ENCODE measurements at places on chromosomes 6 and 20.

DNA sequence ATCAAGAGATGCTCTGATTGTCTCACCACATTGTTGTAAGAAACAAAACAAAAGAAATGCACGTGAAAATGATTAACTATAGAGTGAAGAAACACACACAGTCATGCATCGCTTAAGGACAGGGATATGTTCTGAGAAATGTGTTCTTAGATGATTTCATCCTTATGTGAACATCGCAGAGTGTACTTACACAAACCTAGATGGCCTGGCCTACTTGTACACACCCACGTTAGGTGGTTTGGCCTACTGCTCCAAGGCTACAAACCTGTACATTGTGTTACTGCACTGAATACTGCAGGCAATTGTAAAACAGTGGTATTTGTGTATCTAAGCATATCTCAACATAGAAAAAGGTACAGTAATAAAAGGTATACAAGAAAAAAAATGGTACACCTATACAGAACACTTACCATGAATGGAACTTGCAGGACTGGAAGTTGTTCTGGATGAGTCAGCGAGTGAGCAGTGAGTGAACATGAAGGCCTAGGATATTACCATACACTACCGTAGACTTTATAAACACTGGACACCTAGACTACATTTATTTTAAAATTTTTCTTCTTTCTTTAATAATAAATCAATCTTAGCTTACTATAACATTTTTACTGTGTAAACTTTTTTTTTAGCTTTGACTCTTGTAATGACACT is 48.6 kb downstream of the FKBP5 start:
- DNase-seq = no peak

DNA sequence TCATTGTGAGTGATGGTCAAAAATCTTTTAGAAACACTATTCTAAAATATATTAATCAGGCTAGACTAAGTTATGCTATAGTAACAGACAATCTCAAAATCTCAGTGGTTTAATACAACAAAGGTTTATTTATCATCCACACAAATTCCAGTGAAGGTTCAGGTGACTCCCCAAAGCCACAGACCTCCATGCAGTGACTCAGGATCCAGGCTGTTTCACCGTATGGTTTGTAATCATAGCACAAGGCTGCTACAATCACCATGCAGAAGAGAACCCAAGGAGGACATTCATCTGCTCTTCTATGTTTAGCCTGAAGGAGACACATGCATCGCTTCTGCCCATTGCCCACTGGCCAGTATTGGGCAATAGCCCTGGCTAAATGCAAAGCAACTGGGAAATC is 46.2 kb downstream of the BFSP1 start:
- DNase-seq = no peak

DNA sequence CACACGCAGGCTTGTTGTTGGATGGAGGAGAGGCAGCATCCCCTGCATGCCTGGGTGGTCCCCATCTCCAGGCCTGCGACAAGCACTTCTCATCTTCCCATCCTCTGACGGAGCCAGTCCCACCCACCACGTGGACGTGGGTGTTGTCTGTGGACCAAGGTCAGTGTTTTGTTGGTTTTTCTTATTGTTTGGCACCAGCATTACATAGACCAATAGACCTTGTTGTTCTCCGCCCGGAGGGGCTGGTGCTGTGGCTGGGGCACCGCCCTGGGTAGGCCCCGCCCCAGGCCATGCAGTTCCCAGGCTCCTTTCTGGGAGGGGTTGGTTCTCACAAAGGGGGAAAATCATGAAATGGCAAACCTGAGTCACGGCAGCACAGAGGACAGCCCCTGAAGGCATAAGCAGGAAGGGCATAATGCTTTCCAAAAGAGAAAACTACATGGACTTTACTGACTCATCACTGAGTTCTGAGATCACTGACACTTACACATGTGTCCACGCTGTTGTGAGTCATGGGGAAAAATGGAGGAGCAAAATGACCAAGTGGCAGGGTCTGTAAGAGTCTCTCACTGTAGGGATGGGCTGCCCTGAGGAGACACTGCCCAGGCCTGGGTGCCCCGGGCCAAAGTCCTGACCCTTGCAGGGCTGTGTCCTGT is 90.8 kb downstream of the THBS2 start:
- DNase-seq = peak; percentile 85

DNA sequence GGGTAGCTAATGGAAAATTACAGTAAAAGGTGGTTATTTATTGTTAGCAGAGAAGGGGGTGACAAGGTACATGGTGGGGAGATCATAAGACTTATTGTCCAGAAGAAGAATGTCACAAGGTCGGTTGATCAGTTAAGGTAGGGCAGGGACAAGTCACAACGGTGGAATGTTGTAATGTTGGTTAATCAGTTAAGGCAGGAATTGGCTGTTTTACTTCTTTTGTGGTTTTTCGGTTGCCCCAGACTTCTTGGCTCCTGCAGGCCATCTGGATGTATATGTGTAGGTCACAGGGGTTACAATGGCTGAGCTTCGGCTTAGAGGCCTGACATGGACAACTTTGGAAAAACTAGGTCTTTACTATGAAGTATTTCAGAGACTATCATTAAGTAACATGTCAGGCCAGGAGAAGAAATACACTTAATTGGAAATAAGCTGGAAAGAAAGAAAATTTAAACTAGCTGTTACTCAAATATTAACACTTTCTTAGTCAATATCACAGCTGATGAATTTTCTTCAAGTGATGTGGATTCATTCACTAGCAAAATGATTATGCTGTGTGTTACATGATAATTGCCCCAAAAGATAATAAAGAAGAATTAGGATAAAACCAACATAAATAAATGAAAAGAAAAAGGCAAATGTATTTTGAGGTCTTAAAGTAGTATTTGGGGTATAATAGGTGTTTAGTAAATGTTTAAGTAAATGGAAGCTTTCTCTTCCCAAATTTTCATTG is 4.4 kb downstream of the AIG1 start:
- DNase-seq = no peak

DNA sequence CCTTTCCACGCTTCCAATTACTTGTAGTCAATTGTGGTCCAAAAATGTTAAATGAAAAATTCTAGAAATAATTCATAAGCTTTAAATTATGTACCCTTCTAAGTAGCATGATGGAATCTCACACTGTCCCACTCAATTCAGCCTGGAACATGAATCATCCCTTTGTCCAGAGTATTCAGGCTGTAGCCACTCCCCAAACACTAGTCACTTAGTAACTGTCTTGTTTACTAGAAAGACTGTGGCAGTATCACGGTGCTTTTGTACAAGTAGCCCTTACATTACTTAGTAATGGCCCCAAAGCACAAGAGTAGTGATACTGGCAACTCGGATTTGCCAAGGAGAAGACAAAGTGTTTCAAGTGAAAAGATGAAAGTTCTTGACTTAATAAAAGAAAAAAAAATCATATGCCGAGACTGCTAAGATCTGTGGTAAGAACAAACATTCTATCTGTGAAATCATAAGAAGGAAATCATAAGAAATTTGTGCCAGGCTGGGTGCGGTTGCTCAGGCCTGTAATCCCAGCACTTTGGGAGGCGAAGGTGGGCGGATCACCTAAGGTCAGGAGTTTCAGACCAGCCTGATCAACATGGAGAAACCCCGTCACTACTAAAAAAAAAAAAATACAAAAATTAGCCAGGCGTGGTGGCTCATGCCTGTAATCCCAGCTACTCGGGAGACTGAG is 168.5 kb upstream of the SIM1 start:
- no peak for DNase-seq

DNA sequence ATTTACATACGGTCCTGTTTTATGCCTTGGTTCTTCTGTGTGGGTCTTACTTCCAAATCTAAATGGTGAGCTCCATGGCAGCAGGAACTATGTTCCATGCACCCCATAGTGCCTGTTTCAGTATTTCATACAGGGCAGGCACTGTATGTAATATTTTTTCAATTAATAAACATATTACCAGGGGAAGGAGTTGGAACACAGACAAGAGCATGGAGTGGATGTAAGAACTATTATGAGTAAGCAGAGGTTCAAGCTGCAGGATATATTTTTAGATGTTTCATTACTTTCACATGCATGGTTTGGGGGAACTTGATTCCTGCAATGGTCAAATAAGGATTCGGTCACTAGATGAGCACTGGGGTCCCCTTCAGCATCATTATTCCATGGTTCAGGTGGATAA is 108.3 kb downstream of the KIF13A start:
- no peak for DNase-seq

- peak; percentile 80 for DNase-seq
Observed at GRCh38 chr6:79813854-79814709, 133.3 kb downstream of the ELOVL4 start.

DNA sequence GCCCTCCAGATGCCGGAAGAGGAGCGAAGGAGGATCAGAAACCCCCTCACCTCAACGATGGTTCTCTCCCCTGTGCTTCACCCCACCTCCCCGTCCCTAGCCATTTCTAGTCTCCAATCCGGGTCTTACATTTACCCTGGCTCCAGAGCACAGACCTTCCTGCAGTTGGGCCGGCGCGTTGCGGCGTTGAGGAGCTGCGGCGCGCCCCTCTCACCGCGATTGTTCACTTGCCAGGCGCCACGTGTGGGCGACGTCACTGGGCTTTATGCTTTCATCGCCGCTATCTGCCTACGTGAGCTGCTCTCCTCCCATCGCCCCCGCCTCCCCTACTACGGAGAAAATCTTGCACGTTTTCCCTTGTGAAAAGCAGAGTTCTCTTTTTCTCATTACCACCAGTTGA is at the start of gene CRISP2:
Gene CRISP2, minus strand, starts transcription at position 198 of the 400 bp plus-strand sequence. CDS start 4,347 bp downstream, outside the sequence.
- DNase-seq = no peak

- DNase-seq = no peak
Observed at GRCh38 chr6:62167736-62168135, 118.3 kb downstream of the KHDRBS2 start.

GRCh38 chr6:154767003-154767723 is 33.9 kb downstream of the SCAF8 start:
- no peak for DNase-seq

GRCh38 chr6:159169193-159169555 is at the start of gene FNDC1:
TSS of gene FNDC1 (plus strand) at chr6:159169400. CDS start at chr6:159169597, 197 bp downstream.
- peak; percentile 69 for DNase-seq

DNA sequence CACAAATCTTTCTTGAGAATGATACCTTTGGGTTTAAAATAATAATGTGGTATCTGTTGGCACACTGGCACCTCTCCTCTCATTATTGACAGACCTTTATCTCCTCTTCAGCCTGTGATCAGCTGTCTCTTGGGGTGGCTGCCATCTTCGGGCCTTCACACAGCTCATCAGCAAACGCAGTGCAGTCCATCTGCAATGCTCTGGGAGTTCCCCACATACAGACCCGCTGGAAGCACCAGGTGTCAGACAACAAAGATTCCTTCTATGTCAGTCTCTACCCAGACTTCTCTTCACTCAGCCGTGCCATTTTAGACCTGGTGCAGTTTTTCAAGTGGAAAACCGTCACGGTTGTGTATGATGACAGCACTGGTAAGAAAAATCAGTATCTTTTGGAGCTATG is 232.8 kb downstream of the GRIK2 start:
- no peak for DNase-seq

GRCh38 chr6:73739096-73739495 is 43.1 kb downstream of the CD109 start:
- peak; percentile 82 for DNase-seq

- no peak for DNase-seq
Observed at GRCh38 chr20:37640600-37641561, 52.9 kb upstream of the CTNNBL1 start.

DNA sequence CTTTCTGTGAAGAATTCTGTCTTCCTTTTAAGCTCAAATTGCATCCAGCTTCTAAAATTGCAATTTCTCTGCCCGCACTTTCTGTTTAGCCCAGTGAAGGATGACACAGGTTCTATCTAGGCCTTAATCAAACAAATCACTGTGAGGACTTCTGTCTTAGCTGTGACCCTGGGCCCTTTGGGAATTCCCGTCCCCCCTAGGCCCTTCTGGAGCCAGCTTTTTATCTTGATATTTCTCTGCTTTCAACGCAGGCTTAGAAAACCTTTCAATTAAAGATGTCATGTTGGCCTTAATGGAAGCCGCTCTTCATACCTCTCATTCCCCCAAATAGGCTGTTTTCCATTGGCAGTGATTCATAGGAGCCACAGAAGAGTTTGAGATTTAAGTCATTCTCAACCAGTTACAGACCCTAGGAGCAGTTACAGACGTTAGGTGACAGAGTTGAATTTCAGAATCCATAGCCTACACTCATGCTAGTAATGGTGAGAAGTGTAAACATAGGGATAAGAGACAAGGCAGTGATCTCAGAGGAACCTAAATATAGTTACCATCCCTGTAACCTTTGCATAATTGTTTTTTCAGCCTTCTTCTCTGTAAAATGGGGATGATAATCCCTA is 74.8 kb upstream of the FLRT3 start:
- no peak for DNase-seq

DNA sequence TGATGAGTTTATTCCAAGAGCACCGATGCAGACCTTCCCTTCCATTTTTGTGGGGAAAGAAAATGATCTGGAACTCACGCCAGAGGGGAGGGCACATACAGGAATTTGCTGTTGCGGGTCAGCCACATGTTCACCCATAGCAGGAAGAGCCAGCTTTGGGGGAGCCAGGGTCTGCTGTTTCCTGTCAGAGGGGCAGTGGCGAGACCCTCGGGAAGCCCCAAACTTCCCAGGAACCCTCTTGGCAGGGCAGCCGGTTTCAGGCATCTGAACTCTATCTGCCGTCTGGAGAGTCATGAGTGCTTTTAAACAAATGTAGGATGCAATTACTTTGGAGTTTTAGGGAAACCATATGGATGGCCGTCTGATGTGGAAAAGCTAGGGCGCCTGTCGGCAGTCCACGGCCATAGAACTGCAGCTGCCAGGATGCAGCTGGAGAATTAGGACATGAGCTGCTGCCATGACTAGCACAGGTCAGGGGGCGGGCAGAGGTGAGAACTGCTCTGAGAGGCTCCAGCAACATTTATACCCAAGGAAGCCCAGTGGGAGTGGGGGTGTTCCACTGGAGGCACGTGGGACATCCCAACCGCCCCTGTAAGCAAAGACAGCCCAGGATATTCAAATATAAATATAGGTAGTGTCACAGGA is 14.8 kb upstream of the SERPINB9 start:
- DNase-seq = no peak

GRCh38 chr20:8094850-8095249 is 37.2 kb upstream of the PLCB1 start:
- peak; percentile 89 for DNase-seq

DNA sequence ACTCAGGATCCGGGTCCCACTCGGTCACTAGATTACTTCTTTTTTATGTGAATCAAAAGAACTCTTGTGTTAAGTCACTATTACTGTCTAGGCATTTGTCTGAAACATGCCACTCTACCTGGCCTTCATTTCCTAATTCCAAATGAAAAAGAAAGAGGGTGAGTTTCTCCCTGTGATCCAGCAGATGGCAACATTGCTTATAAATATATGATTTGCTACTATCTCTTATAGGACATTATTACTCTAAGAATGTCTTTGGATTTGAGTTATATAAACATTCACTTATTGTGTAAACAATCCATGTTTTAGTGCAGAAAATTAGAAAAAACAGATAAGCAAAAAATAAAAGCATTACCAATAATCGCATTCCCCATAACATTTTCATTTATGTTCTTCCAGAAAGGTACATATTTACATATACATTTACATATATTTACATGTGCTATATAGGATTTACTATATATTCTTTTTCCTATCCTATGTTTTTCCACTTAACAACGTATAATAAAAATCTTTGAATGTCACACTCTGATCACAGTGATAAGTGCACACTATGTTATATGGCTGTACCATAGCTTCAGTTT is 66.9 kb downstream of the FAXC start:
- DNase-seq = peak; percentile 2

- no peak for DNase-seq
Observed at GRCh38 chr6:157459327-157459726, 78.3 kb downstream of the ZDHHC14 start.
